Mesothelial cell of epicardium (in vitro differentiated cells): ENCODE measurements at places on chromosomes 4 and X. TPM values are rescaled to one million over a fixed set of nuclear protein-coding genes. Genes with fewer than 3 reads are reported as not detected.

- no peaks in the 10 kb centered on the region for H3K27me3 ChIP-seq
- H3K27ac ChIP-seq = no peak overlapping the region
- H3K36me3 ChIP-seq = peaks cover 21% of the 10 kb centered on the region
- no peaks in the 10 kb centered on the region for H3K4me1 ChIP-seq
Observed at GRCh38 chr4:110518889-110519490, 43.0 kb downstream of the ENPEP start.

The CLDN34 gene
- total RNA-seq = 0.71 to 1.1 TPM (median 0.84 TPM) in 3 replicates

GRCh38 chr4:153521478-153521877 lies 55.3 kb downstream of the TMEM131L start:
- no peaks in the 10 kb centered on the region for H3K36me3 ChIP-seq
- H3K27me3 ChIP-seq = no peaks in the 10 kb centered on the region
- no peak overlapping the region for H3K4me3 ChIP-seq
- no peak for DNase-seq

GRCh38 chr4:38820329-38821061 lies 15.9 kb upstream of the TLR1 start:
- peaks cover 22% of the 10 kb centered on the region for H3K4me1 ChIP-seq
- no peak overlapping the region for H3K27ac ChIP-seq
- H3K4me3 ChIP-seq = no peak overlapping the region
- no peak for DNase-seq
- peaks cover 2% of the 10 kb centered on the region for H3K36me3 ChIP-seq
